ENCODE measurements at places on chromosomes 12 and 14.
A peak's percentile ranks its signal among the peaks of the same experiment; 100 is the strongest.

- DNase-seq: no peak
These were observed 2.1 kb upstream of the PLEK2 start for GRCh38 chr14:67413806-67414769.

DNA sequence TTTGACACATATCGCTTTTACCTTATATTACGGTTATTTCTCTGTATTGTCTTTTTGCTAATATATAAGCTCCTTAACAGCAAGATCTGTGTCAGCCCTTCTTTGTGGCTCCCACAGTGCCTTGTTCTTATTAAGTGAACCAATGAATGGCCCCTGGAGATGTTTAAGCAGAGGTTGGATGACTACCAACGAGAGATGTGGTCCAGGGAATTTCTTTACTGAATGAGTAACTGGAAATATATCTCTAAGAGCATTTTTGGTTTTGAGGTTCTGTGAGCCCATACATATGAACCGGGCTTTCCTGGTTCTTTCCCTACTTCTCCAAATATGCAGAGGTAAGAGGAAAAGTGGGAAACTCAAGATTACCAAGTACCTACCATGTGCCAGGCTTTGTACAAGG, 23.5 kb downstream of the CALCOCO1 start:
- DNase-seq: no peak

DNA sequence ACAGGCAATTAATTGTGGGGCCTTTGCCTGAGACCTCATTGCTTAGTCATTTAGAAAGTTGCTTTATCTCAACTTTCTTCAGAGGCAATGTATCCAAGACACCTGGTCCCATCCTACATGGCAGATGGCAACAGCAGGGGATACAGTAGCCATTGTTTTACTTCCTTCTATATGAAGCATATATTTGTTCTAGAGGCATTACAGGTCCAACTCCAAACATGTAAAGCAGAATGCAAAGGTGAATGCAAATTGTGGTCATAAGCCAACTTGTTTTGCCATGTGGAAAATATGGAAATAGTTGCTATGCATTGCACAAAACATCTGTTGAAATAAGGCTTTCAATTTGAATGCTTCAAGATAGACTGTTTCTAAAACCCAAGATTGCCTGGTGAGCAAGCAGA, 109.8 kb upstream of the BCAT1 start:
- no peak for DNase-seq

DNA sequence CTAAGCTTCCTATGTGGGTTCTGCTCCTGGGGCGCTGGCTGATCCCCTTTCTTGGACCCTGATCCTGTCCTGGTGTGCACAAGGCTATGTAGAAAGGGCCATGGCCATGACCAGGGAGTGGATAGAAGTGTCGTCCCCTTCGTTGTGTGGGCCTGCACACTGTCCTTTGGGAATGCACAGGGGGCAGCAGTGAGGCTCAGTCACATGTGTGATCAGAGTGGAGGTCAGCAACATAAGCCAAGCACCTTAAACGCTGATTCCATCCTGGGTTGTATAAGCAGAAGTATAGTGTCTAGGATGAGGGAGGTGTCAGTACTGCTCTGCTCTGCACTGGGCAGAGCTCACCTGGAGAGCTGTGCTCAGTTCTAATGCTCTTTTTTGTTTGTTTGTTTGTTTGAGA, 48.4 kb downstream of the ESRRB start:
- no peak for DNase-seq

- no peak for DNase-seq
These were observed 12.4 kb downstream of the PFKM start for GRCh38 chr12:48131517-48131916.

- no peak for DNase-seq
These were observed 6.3 kb upstream of the TMEM121 start for GRCh38 chr14:105519946-105520698.

GRCh38 chr12:121499929-121500793, 80.7 kb downstream of the KDM2B start:
- peak; percentile 60 for DNase-seq

DNA sequence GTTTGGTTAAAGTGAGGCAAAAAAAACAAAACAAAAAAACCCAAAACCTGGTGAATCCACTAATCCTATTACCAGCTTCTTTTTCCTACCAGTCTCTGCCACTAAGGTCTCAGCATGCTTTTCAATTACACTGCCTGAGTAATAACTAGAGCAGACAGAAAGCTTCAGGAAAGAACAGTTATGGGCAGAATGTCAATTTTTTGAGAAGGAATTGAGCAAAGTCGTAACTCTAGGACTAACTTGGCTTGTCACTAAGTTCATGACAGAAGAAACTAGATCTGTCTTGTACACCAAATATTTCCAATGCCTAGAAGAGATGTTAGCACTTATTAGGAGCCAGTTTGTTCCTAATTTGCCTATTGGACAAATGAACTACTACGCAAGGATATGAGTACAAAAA, 148.8 kb upstream of the CNOT2 start:
- no peak for DNase-seq

DNA sequence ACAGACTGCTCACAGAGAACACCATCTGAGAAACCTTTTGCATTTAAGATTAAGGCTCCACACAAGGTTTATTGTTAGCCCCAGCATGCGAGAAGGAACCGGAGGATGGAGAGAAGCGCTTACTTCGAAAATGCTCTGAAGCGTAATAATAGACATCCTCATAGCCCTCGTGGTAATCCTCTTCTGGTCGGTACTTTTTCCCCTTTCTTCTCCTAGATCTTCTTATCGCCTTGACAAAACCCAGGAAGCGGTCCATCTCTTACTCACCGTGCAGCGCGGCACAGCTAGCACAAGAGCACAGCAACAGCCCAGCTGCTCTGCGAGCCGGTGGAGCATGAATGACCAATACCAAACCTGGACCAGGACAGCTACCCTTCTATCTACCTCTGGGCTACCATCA, 125.1 kb upstream of the GRIP1 start:
- DNase-seq: no peak

- no peak for DNase-seq
These were observed 115.6 kb downstream of the PLEKHA5 start for GRCh38 chr12:19245106-19245505.

DNA sequence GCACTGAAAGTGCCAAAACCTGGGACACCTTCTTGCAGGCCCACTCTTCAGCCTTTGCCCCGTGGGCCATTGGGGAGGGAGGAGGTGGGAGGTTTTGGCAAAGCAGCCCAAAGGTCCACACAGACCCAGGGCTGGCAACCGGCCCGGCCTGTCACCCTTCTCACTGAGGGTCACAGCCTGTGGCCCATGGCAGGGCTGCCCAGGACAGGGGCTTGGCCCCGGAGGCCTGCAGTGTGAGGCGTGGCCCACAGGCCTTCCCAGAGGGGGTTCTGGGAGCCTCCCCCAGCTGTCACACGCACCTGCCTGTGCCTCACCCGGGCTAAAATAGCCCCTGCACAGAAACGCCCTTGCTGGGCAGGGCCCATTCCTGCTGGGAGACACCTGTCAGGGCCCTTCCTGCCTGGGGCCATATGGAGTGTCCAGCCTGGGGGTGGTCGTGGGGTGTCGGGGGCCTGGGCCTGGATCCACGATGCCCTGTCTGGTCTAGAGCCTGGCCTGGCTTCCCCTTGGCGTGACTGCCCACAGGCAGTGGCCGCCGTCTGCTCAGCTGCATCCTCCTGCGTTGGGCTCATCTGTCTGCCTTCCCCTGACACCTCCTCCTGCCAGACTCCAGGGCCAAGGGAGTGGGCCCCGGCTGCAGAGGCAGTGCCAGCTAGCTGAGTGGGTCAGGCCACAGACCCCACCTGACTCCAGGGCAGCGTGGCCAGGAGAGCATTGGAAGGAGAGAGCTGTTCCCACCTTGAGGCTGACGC, 19.2 kb downstream of the PACS2 start:
- DNase-seq: no peak

- DNase-seq: no peak
These were observed 757.4 kb downstream of the VRK1 start for GRCh38 chr14:97554597-97554996.

DNA sequence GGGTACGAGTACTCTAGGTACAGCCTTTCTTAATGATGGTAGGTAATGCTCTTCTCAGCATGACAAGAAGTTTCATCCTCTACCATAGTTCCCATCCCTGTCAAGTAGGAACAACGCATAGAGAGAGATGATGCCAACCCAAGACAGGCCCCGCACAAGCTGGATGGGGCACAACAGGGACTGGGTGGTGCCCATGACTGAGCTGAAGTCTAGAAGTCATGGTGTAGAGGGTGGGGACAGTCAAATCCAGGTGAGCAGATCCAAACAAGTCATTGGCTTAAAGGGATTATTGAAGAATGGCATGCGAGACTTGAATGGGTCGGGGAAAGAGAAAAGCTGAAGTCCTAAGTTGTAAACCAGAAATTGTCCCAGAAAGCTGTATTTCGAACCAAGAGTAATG, 84.2 kb upstream of the MDM1 start:
- no peak for DNase-seq

DNA sequence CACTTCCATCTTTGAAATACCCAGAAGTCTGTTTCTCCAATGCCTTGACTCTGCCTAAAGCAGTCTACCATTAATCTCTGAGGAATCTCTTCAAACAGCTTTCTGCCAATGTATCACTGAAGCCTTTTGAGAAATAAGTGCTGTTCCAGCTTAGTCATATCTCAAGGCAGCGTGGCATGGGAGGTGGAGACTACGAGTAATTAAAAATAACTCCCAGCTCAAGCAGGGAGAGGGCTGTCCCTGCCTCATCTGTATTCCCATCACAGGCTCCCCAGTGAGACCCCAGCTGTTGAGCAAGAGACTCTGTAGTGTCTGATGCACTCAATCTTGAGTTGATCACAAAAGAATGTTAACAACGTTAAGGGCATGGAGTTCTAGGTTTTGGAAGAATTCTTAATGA, 700.6 kb downstream of the DIO2 start:
- no peak for DNase-seq

GRCh38 chr12:94849411-94849976, 154.0 kb downstream of the NDUFA12 start:
- no peak for DNase-seq

GRCh38 chr14:75440733-75441477, 13.1 kb downstream of the JDP2 start:
- DNase-seq: no peak

DNA sequence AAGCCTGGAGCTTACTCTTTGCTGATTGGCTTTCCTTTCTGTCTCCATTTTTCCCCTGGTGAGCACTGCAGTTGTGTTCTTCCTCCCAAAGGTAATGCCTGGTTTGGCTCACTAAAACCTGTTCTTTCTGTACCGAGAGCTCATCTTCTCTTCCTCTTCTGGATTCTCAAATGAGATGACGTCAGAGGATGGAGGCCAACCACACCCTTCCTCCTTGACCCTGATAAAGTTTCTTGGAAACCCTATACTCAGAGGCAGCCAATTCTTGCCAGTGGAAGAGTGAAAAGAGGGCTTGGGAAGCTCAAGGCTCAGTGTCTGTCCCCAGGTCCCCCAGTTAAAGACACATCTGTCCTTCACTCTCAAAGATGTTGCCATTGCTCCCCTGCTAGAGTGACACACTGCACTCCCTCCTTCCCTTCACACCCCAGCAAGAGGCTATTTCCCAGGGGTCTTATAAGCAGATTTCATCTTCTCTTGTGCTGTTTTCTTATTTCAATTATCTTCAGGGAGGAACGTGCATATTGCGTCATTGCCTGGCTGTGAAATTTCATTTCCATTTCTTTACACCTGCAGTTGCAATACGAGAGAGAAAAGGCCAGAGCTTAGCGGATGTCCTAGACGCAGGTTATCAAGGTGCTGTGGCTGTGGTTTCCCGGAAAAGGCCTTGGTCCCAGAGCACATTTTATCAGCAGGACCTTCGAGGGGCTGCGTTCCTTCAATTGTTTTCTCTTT, 27.3 kb downstream of the NTF3 start:
- no peak for DNase-seq

DNA sequence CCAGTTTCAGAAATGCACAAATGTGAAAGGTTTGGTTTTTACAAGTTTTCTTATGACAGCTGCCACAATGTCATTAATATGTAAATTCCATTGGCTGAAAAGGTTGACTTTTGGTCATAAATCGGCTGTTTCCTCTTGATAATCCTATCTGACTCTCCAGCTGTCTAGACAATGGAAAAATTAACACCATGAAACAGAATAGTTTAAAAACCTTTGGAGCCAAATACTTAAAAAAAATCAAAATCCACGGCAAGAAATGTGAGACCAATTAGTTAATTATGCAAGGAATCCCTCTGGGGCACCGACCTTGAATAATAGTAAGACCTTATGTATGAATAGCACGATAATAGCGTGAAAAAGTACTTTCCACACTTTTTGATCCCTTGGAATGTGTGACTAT, 138.0 kb downstream of the ZNF664 start:
- no peak for DNase-seq

GRCh38 chr12:84421103-84421502, 491.5 kb downstream of the SLC6A15 start:
- no peak for DNase-seq

DNA sequence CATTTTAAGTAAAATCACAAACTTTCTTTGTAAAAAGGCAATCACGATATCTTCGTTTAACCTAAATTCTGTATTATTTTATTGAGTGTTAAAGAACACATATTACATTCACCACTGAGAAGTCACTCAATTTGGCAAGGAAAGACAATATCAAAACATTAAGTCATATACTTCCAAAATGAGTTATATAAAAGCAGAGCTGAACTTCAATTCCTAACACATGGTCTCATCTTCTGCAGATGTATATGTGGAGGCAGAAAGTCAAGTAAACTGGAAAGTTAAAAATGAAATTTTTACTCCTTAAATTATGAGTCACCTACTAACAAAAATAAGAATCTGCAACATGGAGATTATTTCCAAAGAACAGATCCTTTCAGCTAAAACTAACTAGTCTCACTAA, 28.7 kb downstream of the BMAL2 start:
- DNase-seq: peak; percentile 7

DNA sequence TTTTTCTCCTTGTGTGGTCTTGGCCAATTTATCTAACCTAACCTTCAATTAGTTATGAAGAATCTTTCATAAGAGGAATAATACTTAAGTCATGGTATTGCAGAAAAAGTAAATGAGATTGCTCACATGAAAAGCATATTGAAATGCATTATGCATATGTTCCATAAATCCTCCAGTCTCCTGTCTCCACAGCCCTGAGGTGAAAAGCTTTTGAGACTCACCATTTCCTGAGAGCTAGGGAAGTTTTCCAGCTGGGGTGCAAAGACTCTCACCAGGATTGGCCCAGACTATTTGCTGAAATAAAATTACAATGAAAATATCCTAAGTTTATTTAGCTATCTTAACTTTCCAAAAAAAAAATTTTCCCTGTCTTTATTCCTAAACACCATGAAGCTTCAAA, 723.8 kb upstream of the FLRT2 start:
- no peak for DNase-seq

DNA sequence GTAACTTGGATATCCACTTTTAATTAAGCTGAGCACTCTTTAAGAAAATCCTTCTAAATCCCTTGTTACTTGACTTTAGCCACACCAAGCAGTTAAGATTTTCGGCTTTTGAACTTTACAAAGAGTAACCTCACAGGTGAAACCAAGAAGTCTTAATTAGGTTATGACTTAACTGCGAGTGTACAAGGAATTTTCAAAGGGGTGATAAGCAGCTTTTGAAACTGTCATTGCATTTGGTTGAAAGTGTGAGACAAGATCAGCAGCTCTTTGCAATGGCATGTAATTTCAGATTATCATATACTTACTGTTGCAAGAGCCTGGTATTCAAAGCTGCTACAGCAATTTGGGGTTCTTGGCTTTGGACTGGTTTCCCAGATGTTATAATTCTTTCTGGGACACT, 137.5 kb downstream of the TMEM117 start:
- no peak for DNase-seq
